ENCODE measurements at places on chromosomes 2 and 18. TPM values are rescaled to one million over a fixed set of nuclear protein-coding genes. Genes with fewer than 3 reads are reported as not detected.

CROCC2 gene
- not detected for total RNA-seq

GRP gene
- total RNA-seq = not detected

LCT gene
- total RNA-seq = not detected

NDUFV2 gene
- 300 TPM for total RNA-seq

LINC00305 gene
- not detected for total RNA-seq

RTKN gene
- 23.1 TPM for total RNA-seq

ZNF385B gene
- total RNA-seq = 0.22 TPM

SERPINB3 gene
- not detected for total RNA-seq

FBXO15 gene
- 0.31 TPM for total RNA-seq

ERLEC1 gene
- 76.3 TPM for total RNA-seq

ACADL gene
- total RNA-seq = not detected

SULT1C2 gene
- 0.29 TPM for total RNA-seq

GRCh38 chr18:5890331-5891183, 4.8 kb downstream of the TMEM200C start:
- DNase-seq = no peak

- no peak for DNase-seq
Measured at GRCh38 chr2:45690231-45690630, 38.8 kb downstream of the PRKCE start.

- DNase-seq = no peak
Measured at GRCh38 chr2:117058366-117058765, 756.1 kb upstream of the DDX18 start.

GRCh38 chr2:241082341-241083090, 19.6 kb downstream of the MTERF4 start:
- no peak for DNase-seq

DNA sequence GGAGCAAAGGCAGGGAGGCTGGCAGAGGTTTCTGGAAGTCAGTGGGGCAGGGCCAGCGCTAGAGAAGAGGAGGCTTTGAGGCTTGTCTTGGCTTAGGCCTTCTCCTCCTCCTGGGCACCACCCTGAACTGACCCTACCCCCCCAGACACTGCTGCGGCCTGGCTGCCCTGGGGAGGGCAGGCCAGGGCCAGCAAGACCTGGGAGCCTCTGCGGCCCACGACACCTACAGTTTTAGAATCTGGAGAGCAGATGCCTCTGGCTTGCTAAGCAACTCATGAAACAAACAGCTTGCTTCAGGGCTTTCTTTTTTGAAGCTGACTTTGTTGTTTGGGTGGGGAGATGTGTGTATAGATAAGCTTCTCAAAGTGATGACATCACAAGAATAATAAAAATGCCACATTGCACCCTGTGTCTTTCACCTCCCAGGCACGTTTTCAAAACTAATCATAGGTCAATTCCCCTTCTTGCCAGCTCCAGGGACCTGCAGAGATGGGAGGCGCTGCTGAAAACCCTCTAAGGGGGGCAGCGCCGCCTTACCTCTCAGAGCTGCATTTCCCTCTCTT, 46.2 kb upstream of the SMAD7 start:
- DNase-seq = peak; percentile 61

DNA sequence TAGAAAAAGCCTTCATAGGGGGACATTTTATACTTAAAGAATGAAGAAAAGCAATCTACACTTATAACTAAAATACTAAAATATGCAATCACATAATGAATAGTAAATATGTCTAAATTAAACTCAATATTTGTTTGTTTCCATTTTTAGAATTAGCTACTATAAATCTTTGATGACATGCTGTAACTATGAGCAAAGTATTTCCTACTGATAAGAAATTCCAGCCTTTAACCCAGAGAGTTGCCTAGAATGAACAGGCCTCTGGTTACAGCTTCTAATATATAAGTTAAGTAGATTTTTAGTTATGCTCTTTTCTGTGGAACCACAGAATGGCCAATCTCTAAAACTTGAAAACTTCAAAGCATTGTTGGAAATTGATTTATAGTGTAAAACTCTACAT, 1465.6 kb upstream of the ZEB2 start:
- peak; percentile 9 for DNase-seq

DNA sequence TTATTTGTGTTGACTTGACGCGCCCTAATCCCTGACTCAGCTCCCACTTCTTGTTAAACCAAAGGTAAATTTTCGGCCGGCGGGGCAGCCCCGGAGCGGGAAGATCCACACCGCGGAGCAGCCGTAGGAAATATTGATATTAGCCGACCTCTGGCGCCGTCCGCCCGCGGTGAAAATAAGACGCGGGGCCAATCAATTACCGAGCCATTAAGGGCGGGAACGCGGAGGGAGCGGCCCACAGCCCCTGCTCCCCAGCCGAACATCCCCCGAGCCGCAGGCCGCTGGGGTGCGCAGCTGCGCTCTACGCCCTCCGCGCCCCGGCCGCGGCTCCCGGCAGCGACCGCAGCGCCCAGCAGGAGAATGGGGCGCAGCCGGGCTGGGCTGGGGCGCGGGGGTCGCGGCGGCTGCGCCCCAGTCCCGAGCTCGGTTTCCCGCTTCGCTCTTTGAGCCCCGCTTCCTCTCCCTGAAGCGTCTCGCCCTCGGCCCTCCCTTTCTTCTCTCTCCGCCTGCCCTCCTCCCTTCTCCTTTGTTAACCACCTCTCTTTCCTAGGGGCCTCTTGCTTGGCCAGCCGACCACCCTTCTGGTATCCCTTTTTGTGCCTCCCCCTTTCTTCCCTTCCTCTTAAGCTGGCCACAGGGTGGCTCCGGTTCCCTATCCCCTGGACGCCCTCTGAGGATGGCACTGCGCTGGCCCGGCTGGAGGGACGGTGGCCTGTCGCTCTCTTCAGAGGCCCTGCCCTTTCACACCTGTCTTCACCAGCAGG, 40.9 kb downstream of the CELF4 start:
- no peak for DNase-seq

- DNase-seq = no peak
Measured at GRCh38 chr2:188414411-188414810, 122.7 kb downstream of the GULP1 start.

- DNase-seq = no peak
Measured at GRCh38 chr18:48727681-48728080, 188.8 kb downstream of the CTIF start.

GRCh38 chr18:60322591-60322990, 50.0 kb downstream of the MC4R start:
- DNase-seq = no peak

DNA sequence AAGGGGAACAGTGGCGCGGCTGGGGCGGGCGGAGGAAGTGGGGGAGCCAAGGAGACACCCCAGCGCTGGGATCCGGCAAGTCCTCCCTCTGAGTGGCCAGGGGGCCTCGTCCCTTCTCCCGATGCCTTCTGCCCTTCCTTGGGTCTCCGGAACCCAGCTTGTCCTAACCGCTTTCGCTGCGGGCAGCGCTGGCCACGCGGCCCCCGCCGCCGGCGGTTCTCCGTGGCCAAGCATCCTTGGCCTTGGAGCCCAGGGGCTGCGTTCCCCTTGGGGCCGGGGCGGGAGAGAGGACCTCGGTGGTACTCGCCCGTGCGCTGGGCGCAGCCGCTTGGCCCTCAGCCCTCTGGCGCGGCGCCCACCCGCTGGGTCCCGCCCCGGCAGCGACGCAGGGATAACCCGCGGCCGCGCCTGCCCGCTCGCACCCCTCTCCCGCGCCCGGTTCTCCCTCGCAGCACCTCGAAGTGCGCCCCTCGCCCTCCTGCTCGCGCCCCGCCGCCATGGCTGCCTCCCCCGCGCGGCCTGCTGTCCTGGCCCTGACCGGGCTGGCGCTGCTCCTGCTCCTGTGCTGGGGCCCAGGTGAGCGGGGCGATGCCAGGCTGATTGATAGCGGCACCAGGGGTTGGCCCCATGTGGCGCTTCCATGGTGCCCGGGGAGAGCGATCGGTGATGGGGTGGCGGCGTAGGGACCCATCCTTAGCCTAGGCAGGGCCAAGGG, 128.7 kb downstream of the UXS1 start:
- no peak for DNase-seq

DNA sequence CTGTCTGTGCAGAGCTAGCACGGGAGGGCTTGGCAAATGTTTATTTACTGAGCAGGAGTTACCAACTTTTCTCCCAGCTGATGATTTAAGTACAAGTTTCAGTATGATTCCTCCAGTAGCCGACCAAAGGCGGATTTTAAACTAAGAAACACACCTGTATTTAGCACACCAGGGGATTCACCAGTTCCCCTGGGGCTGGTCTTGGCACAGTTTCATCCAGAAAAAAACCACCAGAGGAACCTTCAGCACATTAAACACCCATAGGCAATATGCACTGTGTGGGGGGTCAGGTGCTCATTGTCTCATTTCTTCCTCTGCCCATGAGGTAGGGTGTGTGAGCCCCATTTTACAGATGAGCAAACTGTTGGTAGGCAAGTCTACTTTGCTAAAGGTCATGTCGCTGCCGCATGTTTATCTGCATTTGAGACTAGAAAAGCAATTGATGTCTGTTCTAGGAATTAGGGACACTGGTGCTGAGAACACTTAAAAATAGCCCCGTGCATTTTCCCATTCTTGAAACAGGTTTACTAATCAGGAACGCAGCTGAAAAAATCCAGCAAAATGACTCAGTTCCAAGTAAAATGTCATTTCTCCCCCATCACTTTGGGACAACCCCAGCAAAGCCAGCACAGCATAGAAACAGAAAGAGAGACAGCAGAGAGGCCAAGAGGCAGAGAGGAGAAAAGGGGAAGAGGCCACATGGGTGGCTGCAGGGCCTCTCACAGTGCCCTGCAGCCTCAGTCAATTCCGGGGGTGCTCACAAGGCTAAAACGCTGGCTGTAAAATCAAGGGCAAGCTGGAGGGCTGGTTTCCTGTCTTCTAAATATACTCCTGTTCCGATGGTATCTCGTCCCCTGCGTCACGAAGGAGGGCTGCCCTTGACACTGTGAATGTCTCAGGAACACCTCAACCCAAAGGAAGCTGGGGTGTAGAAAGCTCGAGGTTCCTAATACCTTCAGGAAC, 166.8 kb upstream of the ID2 start:
- DNase-seq = no peak

GRCh38 chr18:3305933-3306332, 44.0 kb downstream of the MYL12B start:
- DNase-seq = no peak

- no peak for DNase-seq
Measured at GRCh38 chr18:63318889-63319382, 633 bp downstream of the BCL2 start.

GRCh38 chr2:70043252-70043875, 43.9 kb upstream of the PCBP1 start:
- no peak for DNase-seq

GRCh38 chr2:151102226-151102625, 159.4 kb downstream of the RBM43 start:
- no peak for DNase-seq

- peak; percentile 98 for DNase-seq
Measured at GRCh38 chr2:187547353-187547979, 6.8 kb downstream of the TFPI start.

- DNase-seq = no peak
Measured at GRCh38 chr2:128314348-128315121, 4.1 kb downstream of the HS6ST1 start.

DNA sequence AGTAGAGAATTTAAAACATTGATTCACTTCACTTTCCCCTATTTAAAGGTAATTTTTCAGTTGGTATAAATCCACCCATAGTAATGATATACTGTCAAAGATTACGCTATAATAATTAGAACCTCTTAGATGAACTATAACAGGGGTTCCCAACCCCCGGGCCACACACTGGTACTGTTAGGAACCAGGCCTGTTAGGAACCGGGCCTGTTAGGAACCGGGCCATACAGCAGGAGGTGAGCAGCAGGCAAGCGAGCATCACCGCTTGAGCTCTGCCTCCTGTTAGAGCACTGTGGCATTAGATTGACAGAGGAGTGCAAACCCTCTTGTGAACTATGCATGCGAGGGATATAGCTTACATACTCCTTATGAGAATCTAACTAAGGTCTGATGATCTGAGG, 34.0 kb upstream of the CD302 start:
- DNase-seq = no peak

- DNase-seq = no peak
Measured at GRCh38 chr2:181305301-181306123, 151.7 kb upstream of the ITGA4 start.

DNA sequence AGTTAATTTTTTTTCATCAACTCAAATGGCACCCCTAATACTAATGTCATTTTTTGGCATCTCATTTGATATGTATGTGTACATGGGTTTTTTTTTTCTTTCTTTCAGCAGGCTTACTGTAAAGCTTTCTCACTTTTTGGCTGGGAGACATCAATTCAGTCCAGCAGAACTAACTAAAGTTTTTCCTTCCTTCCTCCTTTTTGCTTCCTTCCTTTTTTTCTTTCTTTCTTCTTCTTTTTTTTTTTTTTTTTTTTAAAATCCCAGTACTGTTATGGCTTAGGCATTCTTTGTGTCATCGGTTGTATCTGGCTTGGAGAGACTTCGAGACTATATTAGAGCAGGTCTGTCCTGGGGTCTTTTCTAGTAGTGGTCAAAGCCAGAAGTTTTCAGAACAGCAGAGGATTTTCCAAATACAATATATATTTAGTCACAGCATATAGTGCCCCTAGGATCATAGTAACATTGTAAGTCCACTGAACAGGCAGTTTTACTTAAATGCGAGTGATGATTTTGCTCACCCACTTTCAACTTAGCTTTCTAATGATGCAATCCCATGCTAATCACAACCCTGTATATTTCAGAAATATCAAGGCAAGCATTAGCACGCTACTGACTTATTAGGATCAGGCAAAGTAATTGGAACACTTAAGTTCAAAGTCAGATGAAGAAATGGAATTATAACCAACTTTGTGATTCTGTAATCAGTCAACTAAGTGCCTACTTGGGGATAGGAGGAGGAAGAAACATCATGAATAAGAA, 4.0 kb downstream of the KLHL29 start:
- no peak for DNase-seq

GRCh38 chr18:31247574-31248199, 70.3 kb upstream of the DSG1 start:
- no peak for DNase-seq
